ENCODE measurements at places on chromosomes 6 and 20.

- DNase-seq: no peak
Measured at GRCh38 chr6:111283707-111284106, 196.4 kb downstream of the SLC16A10 start.

DNA sequence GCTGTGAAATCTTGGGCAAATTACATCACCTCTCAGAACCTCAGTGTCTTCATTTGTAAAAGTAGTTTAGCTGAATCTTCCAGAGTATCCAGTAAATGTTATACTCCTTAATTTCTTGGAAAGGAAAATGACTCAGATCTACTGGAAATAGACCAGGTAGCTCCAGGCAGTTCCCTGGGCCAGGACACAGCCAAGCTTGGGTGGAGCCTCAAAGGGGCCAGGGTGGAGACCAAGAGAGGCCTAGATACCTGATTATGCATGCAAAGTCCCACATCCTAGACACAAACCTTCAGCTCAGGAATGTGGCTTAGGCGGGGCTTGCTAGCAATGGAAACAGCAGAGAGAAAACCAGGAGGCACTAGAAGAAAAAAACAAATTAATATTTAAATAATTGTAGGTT, 272.8 kb downstream of the MAFB start:
- DNase-seq: no peak

DNA sequence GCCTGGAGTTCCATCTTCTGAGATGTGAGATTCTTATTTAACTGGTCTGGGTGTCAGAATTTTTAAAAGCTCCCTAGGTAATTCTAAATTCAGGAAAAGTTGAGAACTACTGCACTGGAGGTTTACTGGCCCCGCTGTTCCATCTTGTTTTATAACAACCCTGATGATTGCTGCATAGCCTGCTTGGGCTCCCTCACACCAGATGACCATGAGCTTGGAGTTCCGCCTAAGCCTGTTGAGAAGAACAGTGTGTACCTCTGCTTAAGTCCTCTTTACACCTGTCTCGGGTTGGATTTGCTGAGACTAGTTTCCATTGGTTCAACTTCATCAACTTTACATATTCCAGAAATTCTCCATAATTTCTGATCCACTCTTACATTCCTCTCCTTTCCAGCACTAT, 77.9 kb downstream of the FKBP5 start:
- no peak for DNase-seq

- no peak for DNase-seq
Measured at GRCh38 chr6:128118401-128118800, 217.5 kb upstream of the THEMIS start.

DNA sequence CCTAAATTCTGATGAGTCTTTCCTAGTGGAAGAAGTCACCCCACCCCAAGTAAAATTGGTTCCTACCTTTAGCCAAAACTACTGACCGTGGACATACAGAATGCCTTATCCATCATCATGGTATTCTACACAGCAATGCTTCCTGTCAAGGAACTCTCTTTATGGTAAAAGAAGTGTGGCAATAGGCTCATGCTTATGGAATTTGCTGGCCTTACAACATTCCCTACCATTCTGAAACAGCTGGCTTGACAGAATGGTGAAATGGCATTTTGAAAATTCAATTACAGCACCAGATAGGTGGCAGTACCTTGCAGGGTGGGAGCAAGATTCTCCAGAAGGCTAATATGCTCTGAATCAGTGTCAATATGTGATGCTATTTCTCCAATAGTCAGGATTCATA, 41.8 kb upstream of the BACH2 start:
- DNase-seq: no peak

GRCh38 chr6:110756817-110757216, 58.5 kb downstream of the CDK19 start:
- no peak for DNase-seq

- DNase-seq: peak; percentile 24
Measured at GRCh38 chr6:12490904-12491571, 200.9 kb downstream of the EDN1 start.

DNA sequence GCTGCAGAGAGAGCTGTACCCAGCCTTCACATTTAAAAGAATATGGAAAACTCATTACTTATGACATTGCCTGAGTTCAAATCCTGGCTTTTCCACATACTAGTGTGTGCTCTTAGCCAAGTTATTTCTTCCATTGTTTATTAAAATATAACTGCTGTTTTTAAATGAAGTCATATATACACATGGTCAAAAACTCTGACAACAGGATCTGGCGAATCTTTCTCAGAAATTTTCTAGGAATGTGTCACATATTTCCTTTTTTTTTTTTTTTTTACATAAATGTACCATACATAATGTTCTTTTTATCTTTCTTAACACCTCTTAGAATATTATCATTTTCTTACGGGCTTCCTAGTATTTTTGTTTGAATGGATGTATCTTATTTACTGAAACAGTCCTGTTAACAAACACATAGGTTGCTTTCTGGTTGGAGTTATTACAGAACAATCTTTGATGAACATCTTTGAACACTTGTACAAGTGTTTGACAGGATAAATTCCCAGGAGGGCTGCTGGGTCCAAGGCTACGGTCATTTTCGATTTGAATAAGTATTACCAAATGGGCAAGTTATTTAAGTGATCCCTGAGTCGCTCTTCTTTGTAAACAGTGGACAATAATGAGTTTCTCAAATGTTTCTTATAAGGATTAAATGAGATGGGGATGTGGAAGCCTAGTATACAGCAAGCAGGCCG, 1.6 kb upstream of the SNX9 start:
- DNase-seq: no peak

DNA sequence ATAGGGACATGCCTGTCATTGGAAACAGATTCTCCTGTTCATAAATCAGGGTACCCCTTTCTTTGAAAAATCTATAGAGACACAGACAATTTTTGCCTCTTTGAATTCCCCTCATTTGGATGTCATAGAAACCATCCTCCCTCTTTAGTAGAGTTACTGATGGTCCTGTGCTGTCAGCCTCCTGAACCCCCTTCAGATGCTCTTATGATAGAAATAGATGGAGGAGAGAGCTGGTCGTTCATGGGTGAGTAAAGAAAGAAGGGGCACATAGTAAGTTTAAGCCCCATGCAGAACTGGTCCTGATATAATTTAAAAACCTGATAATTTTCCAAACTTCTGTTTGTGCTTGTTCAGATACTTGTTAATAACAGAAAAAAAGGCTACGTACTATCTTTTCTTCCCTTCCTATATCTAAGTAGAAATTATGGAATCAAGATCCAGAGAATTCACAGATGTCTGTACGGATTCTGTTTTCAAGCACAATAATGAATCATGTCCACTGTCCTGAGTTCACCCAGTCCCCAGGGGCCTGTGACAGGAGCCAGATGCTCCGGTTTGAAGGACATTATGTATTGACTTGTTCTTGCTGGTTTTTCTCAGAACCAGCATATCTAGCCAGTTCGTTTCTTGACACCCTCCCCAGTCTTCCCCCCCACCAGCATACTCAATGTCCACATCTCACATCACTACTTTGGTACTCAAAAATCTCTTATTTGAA, 78.1 kb downstream of the NCOA7 start:
- no peak for DNase-seq

DNA sequence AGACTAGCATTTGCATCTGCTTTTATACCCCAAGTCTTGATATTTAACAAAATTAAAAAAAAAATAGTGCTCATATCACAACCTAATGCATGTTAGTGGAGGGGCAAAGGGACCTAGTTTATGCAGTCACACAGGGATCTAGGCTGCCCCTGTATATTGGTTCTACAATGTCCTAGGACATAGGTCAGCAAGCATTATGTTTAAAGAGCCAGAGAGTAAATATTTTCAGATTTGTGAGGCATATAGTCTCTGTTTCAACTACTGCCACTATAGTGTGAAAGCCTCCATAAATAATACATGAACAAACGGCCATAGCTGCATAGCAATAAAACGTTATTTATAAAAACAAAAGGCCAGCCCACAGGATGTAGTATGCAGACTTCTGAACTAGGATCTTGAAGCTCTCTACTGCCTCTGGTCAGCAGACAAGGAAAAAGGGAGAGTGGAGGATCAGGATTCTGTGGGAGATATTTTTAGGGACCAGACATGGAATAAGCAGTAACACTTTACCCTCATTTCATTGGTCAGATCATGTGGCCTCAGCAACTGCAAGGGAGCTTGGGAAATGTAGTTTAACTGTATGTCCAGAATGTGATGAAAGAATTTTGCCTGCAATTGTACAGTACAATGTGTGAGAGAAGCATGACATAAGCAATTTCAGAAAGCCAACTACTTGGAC, 414.2 kb upstream of the SPTLC3 start:
- no peak for DNase-seq

DNA sequence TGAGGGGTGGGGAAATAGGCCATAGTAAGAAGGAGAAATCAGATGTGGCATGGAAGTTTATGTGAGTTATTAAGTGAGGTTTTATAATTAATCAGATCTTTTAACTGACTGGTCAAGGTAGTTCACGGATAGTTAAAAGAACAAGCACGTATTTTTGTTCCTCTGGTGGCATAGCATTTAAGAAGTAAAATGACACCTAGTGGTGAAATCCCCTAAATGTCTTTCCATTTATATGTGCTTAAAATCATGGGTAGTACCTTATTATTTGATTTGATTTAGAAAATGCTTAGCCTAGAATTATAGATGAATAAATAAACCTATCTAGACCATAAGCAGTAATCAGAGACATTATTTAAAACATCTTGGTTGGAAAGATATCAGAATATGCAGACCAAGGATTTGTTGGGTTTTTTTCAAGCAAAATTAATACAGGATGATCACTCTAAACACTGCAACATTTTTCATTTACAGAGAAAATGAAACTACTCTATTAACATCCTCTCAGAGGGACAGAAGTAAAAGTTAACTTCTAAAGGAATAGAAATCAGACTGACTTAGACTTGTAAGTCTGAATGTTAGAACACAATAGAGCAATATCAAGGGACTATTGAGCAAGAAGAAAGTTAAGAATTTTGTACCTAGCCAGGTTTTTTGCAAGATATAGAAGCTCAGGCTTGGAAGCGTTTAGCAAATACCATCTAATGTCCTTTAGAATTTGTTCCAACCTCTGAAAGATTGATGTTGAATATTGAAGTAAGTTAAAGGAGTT, 81.1 kb downstream of the STXBP5 start:
- DNase-seq: no peak

- DNase-seq: no peak
Measured at GRCh38 chr6:150220634-150221551, 78.0 kb downstream of the PPP1R14C start.

GRCh38 chr6:17454316-17455005, 61.1 kb downstream of the CAP2 start:
- no peak for DNase-seq

DNA sequence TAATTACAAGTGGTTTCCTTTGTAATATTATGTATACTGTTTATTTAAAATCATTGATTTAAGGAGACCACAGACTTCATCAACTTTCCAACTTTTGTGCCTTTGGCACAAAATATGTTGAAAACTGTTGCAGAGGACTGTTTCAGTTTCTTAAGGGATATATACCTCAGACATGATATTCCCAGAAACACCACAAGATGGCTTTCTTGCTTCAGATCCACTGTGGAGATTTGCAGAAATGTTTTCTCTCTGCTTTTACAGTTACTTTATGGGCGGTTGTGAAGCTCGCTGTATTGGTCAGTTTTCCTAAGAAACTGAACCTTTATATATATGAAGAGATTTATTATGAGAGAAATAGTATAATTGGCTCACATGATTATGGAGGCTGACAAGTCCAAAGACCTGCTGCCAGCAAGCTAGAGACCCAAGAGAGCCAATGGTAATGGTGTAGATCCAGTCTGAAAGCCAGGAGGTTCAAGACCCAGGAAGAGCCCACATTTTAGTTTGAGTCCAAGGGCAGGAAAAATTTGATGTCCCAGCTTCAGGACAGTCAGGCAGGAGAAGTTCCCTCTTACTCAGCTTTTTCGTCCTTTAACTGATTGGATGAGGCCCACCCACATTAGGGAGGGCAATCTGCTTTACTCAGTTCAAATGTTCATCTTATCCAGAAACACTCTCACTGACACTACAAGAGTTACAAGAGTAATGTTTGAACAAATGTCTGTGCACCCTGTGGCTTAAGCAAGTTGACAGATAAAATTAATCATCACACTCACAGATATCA, 12.8 kb downstream of the ME1 start:
- no peak for DNase-seq

DNA sequence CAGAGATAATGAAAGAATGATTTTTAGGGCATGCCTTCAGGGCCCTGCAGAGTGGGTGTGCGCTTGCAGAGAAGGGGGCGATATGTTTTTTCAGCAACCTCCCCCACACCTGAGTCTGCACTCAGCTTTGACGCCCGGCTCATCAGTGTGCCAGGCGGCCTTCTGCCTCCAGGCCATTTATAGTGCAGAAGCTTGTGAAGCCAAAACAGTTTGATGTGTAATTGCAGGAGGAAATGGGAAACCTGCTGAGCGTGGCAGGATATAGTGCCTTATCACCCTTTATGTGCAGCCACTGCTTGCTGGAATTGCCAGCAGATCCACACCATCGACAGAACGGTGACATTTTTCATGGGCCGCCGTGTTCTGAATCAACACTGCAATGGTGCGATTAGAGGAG, 178.2 kb downstream of the CDH4 start:
- DNase-seq: no peak

DNA sequence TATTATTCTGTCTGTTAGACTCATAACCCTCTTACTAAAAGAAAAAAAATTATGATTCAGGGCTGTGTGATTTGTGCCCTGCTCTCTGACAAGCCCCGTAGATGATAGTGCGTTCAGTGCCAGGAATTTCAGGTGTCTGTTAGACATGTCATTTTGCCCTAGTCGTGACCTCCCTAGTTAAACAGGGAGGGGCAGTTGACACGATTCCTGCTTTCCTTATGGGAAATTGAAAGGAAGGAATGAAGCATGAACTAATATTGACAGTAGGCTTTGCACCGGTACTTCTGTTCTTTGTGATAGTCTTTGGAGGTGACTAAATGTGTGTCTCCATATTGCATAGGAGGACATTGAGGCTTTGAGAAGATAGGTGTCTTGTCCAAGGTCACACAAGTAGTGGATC, 26.3 kb downstream of the RPRD1B start:
- DNase-seq: no peak

DNA sequence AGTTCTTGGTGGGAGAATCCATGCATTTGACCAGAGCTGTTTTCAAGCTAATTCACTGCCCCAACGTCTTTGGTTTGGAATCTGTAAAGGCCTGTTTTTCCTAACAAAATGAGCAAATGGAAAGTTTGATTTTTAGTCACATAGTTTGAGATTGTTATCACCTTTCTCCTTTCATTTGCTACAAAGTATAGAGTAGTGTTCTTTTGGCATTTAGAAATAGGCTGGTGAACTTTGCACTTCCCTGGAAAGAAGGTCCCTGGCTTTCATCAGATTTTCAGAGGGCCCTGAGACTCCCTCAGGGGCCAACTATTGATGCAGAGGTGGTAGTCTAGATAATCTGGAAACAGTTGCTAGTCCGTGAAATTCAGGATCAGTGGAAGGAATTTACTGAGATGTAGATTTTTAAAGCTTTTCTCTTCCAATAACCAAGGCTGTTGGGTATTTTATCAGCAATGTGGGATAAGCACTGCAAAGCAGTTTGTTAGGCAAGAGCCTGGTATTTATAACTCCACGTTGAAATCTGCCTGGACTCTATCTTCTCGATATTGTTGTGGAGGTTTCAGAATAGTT, 1.7 kb downstream of the ARFGEF2 start:
- no peak for DNase-seq

- DNase-seq: no peak
Measured at GRCh38 chr6:117469356-117469755, 13.1 kb upstream of the DCBLD1 start.

GRCh38 chr6:6840831-6841291, 252.3 kb downstream of the LY86 start:
- no peak for DNase-seq
